ENCODE measurements at places on chromosomes 7 and 10. TPM values are rescaled to one million over a fixed set of nuclear protein-coding genes. Genes with fewer than 3 reads are reported as not detected.

- no peak for DNase-seq
These were observed 62.9 kb upstream of the PRR15 start for GRCh38 chr7:29500719-29501118.

DNA sequence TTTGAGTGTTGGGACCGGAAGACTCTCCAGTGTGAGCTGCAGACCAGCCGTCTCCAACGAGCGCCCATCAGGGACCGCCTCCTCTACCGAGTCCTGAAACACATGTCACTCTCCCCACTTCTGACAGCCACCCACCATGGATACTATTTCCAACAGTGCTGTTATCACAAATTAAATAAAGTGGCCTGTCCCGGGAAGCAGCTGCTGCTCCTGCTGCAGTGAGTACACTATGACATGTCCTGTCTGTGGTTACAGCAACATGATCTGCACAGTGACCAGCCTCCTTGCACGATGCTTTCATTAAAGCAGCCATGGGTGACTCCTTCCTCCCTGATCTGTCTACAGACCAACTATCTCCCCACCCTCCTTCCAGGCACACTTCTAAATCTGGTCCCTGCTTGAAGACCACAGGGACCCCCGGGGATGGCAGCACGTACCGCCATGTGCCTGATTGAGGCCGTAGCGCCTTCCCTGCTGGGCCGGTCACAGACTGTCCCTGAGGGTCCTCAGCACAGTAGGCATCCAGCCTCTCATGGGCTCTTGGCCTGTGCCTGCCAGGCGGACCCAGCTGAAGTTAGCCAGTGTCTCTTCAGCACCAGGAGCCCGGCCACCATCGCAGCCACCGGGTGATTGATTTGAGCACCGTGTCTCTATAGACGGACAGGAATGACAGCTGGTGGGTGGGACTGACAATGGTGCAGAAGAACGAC, 58.8 kb downstream of the TCERG1L start:
- no peak for DNase-seq

DNA sequence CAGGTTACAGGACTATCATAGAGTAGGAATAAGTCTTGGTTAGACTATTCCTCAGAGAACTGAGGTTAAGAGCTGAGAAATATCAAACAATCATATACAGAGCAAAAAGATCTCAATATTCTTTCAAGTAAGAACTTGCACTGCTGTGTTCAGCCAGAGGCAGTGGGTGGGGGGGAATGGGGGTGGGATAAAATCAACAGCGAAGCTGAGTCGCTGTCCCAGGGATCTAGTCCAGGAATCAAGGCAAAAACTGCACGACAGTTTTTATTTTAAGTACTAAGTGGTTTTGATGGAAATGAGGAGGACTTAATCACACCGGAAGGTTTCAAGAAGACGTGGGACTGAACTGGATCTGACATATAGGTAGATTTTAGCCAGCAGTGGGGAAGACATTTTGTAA, 159.1 kb downstream of the SRPK2 start:
- no peak for DNase-seq

DNA sequence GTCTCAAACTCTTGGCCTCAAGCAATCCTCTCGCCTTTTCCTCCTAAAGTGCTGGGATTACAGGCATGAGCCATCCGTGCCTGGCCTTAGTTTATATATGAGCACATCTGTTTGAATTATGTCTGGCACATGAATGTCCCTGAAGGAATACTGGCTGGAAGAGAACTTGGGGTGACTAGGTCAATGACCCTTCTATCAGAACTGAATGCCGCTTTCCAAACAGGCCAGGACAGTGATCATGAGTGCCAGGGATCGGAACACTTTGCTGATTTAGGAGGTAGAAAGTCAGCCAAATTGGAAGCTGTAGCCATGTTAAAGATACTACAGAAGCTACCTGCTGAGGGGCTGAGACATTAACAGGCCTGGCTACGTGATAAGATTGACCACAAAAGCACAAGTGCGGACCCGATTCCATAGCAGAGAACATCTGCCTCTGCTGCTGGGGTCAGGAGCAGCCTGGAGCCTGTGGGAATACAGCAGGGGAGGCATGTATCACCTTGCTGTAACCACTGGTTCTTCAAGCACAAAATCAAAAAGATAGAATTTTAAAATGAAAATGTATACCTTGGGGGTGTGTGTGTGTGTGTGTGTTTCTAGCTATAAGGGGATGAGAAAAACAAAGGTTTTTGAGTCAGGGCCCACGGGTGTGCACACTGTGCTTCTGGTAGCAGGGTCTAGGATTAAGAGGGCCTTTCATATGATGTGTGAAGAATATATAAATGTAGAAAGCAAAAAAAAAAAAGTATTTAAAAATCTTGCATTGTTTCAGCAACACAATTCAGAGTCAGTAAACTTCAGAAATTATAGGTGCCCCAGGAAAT, 293.7 kb downstream of the BBS9 start:
- no peak for DNase-seq

Gene PRSS1
- not detected for total RNA-seq

Gene AVL9
- 29.6 TPM for total RNA-seq

Gene FEZF1
- not detected for total RNA-seq

Data from activated CD8-positive, alpha-beta T cell treated with anti-CD3 and anti-CD28 coated beads, Interleukin-2, amount 10 ng/mL, durations not matched to agents 7 days and 5 days (primary cell).